Effector CD4-positive, alpha-beta T cell (primary cell): ENCODE measurements at places on chromosomes 3 and 15.

DNA sequence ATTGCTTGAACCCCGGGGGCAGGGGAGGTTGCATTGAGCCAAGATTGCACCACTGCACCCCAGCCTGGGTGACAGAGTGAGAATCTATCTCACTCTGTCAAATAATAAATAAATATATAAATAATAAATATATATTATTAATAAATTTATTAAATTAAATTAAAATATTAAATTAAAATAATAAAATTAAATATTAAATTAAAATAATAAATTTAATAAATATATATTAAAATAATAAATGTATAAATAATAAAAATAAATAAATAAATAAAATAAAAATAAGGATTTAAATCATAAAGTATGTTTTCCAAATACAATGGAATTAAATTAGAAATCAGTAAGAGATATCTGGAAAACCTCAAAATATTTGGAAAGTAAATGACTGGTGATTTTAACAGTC lies 43.3 kb downstream of the ATOSA start:
- no peak for DNase-seq

DNA sequence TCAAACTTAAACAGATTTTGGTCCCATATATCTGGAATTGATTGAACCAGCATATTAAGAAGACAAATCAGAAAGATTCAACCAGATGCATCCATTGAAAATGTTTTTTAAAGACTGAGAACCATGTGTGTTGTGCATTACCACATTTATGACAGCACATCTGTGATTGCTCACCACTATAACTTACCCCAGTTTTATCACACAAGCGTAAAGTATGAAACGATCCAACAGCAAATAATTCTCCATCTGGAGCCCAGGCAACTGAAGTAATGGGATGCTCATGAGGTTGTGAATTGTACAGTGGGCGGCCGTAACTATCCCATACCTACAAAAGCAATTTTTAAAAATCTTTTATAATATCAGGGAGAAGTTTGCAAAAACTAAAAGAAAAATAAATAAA lies 43.2 kb downstream of the IFT80 start:
- DNase-seq, result no peak

DNA sequence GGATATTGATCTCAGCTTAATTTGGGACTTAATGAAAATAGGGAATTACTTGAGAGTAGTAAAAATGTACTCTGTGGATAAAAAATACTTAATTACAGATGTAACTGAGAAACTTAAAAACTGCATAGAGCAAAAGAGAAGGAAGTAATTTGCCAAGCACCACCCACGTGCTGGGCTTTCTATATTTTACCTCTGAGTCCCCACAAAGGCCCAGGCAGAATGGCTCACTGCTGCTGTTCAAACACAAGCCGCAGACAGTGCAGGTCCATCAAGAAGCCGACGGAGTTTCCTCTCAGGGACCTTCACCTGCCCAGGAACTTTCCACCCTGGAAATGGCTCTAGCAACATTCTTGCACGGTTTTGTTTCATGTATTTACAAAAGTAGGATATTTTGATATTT lies 77.2 kb upstream of the TRPM1 start:
- no peak for DNase-seq

GRCh38 chr3:186839874-186840641 lies 2.5 kb upstream of the ADIPOQ start:
- no peak for DNase-seq

- no peak for DNase-seq
These were observed 165.0 kb downstream of the XXYLT1 start for GRCh38 chr3:195105841-195106417.

- no peak for DNase-seq
These were observed 985 bp downstream of the TEX9 start for GRCh38 chr15:56366211-56366610.
